ENCODE measurements at places on chromosomes 7 and 10.

- DNase-seq: no peak
Measured at GRCh38 chr10:1149793-1150637, 93.8 kb downstream of the WDR37 start.

DNA sequence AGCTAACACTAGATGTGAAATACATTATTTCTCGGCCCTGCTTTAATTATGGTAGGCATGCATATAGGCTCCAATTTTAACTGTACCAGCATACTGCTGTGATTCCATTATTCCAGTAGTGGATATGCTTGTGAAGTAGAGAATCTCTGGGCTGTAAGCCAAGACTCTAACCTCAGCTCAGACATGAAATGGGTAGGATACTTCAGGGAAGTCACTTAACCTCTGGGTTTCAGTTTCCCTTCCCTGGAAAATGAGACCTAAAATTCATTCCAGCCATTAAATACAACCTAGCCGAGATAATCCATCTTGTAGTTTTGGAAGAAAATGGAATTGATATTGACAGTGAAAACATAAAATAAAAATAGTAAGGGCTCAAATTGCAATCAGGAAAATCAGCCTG lies 59.6 kb upstream of the TRIL start:
- DNase-seq: no peak

- DNase-seq: no peak
Measured at GRCh38 chr10:373015-373414, 237.8 kb downstream of the ZMYND11 start.

DNA sequence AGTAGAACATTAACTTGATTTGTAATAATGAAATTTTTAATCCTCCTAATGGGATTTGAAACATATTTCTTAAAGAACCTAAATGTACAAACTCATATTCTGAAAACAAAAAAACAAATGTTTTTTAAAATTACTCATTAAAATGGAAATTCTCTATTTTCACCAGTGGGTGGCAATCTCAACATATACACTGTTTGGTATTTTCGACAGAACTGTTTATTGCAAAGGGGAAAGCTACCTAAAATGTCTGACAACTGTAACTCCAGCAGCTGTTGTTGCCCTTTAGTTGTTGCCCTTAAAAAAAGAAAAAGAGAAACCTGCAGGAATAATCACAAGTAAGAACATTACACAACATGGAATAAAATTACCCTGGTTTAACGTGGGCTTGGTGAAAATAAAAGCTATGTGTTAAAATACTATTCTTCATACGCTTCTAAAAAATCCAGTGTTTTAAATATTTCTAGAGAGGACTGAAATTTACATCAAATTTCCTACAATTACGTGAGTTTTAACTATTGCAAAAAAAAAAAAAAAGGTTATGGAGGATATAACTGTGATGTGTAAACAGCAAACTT lies 54.5 kb downstream of the COL1A2 start:
- no peak for DNase-seq

GRCh38 chr7:81768951-81769778 lies 682 bp downstream of the HGF start:
- no peak for DNase-seq

DNA sequence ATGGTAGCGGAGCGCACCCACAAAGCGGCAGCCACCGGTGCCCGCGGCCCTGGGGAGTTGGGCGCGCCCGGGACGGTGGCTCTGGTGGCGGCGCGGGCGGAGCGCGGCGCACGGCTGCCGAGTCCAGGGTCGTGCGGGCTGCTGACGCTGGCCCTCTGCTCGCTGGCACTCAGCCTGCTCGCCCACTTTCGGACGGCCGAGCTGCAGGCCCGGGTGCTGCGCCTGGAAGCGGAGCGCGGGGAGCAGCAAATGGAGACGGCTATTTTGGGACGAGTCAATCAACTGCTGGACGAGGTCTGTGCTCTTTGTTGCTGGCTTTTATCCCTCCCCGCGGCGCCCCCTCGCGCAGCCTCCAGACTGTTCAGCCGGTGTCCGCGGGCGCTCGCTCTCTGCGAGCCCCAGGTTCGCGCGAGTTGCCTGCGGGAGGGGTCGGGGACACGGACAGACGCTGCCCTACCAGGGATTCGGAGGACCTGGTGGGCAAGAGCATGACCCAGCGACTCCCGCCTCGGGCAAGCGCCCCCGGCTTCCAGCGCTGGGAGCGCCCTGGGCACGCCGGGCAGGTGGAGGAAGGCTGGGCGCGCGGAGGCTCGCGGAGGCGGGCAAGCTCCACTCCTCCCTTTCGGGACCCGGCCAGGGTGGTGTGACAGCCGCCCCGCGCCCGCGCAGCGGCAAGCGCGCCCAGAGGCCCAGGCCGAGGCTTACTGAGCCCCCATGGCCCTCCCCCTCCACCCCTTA lies 887 bp downstream of the COL13A1 start:
- DNase-seq: no peak

- DNase-seq: no peak
Measured at GRCh38 chr10:84038035-84038434, 101.3 kb upstream of the GHITM start.

DNA sequence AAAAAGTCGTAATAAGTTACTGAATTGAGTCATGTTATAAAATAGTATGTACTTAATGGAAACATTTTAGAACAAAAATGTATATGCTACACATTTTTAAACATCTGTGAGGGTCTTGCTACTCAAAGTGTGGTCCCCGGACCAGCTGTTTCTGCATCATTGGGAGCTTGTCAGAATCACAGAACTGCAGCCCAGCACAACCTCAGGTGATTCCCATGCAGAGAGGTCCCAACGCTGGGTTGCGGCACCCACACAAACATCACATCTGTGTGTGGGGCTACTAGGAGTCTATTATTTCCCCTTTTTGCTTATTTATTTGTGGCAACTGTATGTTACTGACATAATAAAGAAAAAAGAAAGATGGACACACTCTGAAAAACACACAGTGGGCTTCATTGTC lies 146.6 kb downstream of the BMS1 start:
- DNase-seq: no peak

DNA sequence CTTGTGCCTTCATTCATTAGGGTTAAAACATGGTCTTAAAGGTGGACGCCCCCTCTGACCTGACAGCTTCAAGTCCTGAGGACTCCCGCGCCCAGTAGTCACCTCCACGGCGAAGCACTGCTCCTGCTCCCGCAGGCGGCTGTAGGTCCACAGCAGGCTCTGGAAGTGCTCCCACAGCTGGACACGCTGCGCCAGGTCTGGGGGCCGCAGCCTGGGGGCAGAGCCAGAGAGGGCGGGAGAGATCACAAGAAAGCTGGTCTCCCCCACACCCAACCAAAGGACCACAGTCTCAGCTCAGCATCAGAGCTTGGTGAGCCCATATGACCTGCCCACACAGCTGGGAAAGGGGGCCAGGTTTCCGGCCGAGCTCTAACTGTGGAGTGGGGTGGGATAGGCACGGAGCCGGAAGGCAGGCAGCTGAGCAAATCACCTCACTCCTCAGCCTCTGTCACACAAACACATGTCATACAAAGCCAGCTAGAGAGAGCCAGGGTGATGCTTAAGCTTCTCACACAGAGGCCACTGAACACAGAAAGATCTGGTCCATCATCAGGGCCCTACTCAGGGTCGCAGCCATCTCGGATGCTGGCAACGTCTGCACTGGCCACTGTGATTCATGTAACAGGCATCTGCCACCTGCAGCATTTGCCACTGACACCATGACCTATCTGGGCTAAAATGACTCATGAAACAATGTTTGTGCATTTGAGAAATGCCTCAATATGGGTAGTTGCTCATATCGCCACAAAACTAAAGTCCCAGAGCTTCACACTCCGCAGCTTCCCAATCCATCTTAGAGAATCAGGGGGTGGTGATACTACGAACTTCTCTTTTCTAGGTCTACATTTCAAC lies 12.6 kb downstream of the HPS1 start:
- no peak for DNase-seq

- no peak for DNase-seq
Measured at GRCh38 chr10:99766302-99766681, 16.1 kb upstream of the ABCC2 start.

DNA sequence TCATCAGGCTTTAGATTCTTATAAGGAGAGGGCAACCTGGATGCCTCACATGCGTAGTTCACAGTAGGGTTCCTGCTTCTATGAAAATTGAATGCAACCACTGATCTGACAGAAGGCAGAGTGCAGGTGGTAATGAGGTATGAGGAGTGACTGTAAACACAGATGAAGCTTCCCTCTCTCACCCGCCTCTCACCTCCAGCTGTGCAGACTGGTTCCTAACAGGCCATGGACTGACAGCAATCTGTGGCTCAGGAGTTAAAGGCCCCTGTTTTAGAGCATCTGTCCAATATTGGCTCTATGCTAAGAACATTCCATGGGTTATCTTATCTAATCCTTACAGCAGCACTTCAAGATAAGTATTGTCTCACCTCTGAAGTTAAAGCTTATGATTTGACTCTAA lies 213.5 kb upstream of the NRP1 start:
- DNase-seq: no peak

- no peak for DNase-seq
Measured at GRCh38 chr7:70470746-70471145, 661.2 kb upstream of the GALNT17 start.

GRCh38 chr10:48523820-48524758 lies 80.8 kb downstream of the ARHGAP22 start:
- no peak for DNase-seq

DNA sequence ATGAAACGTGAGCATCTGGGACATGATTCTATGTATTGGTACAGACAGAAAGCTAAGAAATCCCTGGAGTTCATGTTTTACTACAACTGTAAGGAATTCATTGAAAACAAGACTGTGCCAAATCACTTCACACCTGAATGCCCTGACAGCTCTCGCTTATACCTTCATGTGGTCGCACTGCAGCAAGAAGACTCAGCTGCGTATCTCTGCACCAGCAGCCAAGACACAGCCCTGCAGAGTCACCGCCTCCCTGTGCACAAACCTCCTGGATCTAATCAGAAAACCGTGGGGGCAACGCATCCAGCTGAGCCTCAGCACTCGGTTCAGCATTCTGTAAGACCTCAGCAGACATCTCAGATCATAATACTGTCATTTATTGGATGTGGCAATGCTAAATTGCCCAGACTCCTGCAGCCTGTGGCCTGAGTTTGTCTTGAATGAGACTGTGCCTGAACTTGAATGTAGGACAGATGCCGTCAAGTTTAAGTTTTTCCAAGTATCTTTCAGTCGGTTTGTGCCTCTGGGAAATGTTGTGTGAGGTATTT lies 41.5 kb upstream of the PRSS58 start:
- DNase-seq: no peak

DNA sequence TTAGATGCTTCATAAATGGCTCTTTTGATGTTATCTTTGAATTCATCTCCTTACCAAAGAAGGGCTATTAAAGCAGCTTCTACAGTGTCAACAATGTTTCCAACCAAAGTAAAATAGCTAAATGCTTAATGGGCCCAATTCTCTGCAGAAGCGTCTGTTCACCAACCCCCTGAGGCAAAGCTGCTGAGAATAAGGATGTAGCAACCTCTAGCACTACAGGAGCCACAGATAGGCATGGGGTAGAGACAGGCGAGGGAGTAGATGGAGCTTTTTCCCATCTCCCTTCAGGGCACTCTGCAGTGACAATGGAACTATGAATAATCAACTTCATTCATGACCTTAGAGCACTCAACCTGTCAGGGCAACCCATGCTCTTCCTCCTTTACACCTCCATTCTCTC lies 134.1 kb downstream of the FZD1 start:
- no peak for DNase-seq

DNA sequence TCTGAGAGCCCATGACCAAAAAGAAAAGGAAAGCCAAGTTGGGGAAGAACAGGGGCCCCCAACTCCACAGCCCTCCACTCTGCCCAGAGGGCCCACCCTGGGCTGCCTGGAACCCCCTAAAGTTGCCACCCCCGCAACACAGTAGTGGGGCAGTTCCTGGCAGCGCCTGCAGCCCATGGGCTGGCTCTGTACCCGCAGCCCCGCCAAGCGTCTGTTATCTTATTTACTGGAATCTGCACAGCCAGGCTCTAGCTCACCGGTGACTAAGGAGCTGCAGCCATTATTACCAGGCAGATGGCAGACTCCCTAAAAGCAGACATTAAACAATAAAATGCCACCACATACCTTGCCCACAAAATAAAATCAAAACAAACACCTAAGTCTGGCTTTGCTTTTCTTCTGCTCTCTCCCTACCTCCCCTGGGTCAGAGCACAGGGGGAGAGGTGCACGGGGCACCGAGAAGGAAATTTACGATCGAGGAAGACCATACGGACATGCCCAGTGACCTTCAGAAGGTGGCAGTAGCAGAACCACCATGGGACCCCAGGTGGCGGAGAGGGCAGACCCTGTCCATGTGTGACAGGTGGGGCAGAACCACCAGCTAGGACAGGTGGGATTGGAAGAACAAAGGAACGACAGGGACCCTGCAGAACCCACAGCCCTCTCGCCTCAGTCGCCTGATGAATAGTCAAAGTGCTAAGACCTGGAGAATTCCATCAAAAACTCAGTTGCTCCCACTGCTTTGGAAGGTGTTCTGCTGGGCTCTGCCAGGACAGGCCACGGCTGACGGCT lies 66.3 kb downstream of the PRKAG2 start:
- no peak for DNase-seq

Data from breast epithelium (tissue), 4 donors.